ENCODE measurements at places on chromosomes 7 and 10.

DNA sequence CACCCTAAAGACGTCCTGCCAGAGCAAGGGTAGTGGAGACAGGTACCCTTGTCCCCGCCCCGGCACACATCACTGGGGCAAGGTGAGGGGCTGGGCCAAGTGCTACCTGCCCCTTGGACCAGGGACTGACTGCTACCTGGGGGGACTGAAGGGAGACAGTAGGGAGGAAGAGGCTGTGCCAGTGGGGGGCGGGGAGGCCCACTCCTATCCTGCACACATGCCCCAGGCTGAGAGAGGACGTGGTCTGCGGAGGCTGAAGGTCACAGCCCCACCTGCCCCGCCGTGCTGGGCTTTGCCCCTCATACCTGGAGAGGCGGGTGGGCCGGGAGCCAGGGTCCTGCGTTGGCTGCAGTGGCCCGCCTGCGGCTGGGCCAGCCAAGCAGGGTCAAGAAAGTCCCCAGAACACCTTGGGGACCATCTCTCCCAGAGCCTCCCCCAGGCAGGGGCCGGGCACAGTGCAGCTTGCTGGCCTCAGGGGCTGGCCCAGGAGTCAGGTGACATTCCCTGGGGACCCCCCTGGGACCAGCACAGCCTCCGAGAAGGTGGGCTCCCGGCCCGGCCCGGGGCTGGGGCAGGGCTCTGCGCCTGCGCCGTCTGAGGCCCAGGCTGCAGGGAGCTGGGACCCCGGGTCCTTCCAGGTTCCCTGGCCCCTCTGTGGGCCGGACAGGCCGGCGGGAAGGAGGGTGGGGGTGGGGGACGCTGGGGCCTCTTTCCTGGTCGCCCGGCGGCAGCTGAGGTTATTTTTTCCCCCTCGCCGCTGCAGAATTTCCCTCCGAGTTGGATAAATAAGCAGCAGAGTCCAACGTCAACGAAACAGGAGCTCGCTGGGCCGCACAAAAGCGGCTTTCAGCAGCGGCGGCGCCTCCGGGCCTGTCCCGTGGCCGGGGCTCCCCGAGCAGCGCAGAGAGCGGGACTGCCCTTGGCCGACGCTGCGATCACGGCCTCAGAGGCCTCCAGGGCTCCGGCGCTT is 9.8 kb upstream of the FZD9 start:
- peak; percentile 84 for DNase-seq

DNA sequence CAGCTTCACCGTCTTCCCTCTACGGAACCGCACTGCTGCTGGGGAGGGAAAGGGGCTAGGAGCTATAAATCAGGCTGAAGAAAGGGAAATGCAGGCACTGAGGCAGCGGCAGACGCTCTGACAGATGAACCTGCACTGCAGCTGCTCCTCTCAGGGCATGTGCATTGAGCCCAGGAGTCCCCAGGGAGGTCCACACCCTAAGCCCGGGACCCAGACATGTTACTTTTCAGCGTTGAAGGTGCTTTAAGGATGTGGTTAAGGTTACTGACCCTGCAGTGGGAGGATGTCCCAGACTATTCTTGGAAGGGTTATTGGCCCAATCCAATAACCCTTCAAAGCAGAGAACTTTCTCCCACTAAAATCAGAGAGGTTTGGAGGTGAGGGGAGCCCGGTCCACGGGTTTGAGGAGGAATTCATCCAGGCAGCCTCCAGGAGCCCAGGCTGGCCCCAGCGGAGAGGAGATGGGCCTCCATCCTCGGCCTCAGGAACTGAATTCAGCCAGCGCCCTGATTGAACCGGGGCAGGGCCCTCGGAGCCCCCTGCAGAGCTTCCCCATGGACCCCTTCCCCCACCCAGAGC is 75.4 kb downstream of the ADARB2 start:
- DNase-seq = no peak

GRCh38 chr7:129959471-129960203 is 6.9 kb upstream of the UBE2H start:
- DNase-seq = no peak

GRCh38 chr7:151849879-151850260 is 27.0 kb downstream of the PRKAG2 start:
- no peak for DNase-seq

DNA sequence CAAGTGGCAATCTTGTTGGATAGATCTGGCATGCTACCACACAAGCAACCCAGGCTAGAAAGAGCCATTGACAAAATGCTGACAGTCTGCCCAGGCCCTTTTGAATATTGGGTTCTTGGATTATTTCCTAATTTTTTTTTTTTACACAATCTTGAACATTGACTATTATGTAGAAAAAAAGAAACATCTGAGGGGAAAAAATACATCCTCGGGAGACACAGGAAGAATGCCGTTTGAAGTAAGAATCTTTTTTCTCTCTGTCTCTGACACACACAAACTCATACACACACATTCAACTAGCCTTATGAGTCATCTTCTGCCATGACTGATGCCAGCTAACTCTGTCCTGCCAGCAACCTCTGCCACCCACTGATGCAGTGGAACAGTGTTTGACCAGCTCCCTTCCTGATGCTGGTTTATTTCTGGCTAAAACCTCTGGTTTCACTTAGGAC is 47.2 kb downstream of the SORBS1 start:
- no peak for DNase-seq

GRCh38 chr10:117418121-117418520 is 42.9 kb upstream of the PDZD8 start:
- DNase-seq = no peak

GRCh38 chr10:30398788-30399187 is 35.2 kb upstream of the MAP3K8 start:
- DNase-seq = no peak

DNA sequence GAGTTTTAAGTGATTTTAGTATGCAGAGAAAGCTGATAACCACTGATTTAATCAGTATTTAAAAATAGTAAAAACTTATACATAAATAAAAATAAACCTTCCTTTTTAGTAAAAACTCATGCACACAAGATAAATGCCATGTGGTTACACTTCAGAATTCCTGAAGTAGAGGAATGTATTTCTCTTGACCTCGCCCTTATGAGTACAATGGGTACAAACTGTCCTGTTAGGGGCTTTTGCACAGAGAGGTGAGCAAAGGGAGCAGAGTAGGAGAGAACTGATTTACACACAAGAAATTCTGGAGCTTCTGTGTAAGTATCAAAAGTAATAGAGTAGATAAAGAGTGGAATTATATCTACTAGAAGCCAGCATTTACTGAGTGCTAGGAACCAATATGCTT is 279.6 kb downstream of the PPP1R3A start:
- no peak for DNase-seq

DNA sequence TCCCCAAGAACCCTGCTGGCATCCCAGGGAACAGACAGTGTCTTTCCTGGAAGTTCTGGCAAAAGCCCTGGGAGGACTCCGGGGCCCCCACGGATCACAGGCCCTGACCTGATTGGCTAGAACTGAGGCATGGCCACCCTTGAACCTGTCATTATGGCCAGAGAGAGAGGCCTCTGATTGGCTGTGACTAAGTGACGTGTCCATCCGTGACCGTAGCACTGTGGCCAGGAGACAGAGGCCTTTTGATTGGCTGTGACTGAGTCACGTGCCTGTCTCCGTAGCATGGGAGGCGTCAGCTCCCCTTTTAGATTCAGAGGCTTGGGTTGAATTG is 163.8 kb downstream of the RGS10 start:
- DNase-seq = no peak

- DNase-seq = no peak
Measured at GRCh38 chr7:830069-830468, 2.2 kb upstream of the SUN1 start.

DNA sequence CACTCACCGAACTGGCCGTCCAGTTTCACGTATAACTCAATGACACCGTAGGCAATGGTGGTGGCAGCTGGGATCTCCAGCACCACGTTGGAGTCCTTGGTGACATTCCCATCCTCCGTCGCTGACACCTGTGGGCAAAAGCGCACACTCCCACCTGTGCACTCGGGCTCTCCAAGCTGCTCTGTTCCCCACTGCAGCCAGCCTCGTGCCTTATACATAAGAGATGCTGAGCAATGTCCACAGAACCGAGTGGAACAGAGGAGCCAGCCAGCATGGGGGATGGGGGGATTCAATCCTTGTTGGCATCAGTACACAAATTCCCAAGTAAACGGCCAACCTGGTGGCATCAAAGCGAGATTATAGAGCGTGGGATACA is 40.0 kb downstream of the GSDME start:
- no peak for DNase-seq

DNA sequence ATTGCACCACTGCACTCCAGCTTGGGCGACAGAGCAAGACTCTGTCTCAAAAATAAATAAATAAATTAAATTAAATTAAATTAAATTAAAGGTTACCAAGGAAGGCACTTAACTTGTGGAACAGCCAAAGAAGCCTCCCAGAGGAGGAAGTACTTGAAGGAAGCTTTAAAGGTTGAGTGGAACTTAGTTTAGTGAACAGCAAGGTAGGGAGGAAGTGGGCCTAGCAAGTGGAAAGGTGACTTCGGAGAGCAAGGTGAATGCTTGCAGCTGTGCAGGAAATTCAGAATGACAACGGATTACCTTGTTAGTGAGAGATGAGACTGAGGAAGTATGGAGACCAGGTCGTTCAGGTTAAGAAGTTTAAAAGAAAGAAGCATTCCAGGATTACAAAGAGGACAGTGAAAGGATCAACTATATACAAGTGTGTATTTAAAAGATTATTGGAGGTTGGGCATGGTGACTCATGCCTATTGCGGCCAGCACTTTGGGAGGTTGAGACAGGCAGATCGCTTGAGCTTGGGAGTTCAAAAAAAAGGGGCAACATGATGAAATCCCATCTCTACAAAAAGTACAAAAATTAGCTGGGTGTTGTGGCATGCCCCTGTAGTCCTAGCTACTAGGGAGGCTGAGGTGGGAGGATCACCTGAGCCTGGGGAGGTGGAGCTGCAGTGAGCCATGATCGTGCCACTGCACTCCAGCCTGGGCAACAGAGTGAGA is 12.8 kb upstream of the RPEL1 start:
- no peak for DNase-seq

DNA sequence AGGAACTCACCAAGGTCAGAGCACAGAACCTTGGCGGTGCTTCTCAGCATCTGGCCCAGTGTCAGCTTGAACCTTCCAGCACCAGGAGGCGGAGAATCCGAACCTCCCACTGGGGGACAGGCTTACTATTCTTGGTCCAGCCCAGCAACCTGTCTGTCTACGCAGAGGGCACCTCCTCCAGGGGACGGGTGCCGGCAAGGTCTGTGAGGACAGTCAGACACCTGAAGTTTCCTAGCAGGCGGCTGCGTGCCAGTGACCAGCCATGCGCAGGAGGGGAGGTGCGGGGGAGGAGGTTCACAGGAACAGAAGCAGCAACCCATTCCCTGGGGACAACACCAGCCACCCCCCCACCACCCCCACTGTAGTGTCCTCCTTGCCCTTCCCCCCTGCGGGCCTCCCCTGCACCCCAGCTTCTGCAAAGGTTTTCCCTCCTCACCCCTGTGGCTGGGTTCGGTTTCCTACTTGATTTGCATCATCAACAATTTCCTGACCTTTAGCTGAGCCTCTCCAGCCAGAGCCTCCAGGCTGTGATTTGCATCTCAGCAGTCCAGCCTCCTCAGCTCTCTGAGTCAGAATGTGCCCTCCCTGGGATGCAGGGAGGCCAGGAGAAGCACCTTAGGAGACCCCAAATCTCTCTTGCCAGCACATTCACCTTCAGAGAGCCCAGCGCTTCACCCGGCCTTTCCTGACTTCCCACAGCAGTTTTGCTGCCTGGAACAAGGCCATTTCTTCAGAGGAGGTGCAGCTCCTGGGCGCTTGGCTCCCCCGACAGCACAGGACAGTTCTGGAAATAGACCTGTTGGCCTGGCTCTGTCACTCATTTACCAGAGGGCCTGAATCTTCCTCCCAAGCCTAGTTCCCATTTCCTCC is 107.5 kb upstream of the NPS start:
- no peak for DNase-seq

DNA sequence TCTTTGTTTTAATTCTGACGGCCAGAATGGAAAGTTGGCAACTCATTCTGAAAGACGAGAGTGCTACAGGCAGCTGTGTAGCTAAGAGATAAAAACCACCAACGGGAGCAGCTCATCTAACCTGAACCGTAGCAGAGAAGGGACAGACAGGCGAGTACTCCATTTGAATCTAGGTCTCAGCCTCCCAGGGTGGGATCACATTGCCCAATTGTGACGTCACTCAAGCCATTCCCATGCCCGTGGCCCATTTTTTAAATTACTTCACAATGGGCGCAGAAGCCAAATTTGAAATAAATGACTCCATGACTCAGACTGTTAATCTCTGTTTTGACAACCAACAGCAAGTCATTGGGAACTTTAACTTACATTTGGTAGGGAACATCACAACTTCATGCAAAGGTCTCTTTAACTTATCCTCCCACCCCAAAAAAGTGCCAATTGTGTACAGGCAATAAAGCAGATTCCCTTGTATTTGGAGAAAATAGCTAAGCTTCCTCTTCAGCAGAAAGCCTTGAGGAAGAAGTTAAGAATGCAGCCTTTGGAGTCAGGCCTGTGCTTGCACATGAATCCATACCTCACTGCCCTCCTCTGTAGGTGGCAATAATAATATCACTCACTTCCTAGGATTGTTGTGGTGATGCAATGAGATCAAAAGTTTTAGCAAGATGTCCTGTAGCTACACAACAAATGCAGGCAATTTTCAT is 93.2 kb upstream of the KIF5B start:
- no peak for DNase-seq

DNA sequence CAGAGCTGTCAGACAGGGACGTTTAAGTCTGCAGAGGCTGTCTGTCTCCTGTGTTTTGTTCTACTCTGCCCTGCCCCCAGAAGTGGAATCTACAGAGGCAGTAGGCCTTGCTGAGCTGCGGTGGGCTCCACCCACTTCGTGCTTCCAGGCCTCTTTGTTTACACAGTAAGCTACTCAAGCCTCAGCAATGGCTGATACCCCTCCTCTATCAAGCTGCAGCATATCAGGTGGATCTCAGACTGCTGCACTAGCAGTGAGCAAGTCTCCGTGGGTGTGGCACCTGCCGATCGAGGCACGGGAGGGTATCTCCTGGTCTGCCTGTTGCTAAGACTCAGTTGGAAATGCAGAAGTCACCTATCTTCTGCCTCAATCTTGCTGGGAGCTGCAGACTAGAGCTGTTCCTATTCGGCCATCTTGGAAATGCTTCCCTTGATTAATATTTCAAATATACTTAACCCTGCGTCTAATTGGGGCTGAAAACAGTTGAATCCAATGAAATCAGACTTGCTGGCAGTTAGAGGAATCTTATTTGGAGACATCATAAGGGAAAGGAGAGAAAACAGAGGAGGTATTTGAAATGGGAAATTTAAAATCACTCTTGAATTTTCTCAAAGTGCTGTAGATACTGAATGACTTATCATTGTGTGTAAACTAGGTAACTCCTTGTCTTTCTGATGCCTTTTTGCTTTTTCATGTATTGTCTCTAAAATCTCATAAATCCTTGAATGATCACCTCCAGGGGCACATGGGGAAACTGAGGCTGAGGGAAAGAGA is 13.8 kb upstream of the CYP3A5 start:
- peak; percentile 55 for DNase-seq

All from upper lobe of left lung (tissue), 6 donors.